Activated gamma-delta T cell treated with anti-CD3 and anti-CD28 coated beads, Interleukin-2, amount 50 U/mL, for 16 hours (primary cell): ENCODE measurements at places on chromosomes 3 and 15.

GRCh38 chr15:64740311-64741170, 34.8 kb downstream of the RBPMS2 start:
- no peak for DNase-seq

- no peak for DNase-seq
These were observed 406.8 kb upstream of the CBLB start for GRCh38 chr3:106275592-106275991.

GRCh38 chr3:154013736-154014135, 107.5 kb upstream of the ARHGEF26 start:
- no peak for DNase-seq

DNA sequence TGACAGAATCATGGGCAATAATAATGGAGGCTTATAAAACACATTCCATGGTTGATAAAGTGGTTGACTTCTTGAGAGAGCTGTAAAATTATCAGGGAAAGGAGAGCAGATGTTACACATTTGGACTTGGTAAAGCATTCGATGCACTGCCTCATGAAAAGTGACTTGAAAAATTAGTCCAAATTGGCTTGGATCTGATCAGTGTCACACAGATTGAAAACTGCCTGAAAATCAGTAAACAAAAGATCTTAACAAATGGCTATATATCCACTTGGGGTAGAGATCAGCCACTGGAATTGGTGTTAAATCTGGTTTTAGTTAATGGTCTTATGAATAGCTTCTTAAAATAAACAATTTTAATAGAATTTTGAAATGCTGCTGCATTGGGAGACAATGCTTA, 20.3 kb downstream of the SHOX2 start:
- DNase-seq: no peak

- no peak for DNase-seq
These were observed 357.0 kb upstream of the SEMA6D start for GRCh38 chr15:47360305-47360704.

DNA sequence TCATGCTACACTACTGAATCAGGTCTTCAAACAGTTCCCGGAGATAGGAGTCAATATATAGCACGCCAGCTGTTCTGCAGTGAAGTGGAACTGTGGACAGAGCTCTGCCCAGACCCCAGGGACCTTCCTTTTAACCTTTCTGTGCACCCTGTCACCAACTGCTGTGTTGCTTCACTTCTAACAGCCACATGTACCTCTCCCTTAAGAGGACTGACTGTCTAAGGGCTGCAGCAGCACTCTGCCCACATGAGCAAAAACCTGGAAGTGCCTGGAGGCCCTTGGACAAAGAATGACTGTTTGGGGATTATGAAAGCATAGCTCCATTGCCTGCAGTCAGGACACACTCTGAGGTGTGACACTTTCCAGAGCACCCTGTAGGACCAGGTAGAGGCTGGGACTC, 88.3 kb upstream of the CTNNB1 start:
- DNase-seq: no peak

DNA sequence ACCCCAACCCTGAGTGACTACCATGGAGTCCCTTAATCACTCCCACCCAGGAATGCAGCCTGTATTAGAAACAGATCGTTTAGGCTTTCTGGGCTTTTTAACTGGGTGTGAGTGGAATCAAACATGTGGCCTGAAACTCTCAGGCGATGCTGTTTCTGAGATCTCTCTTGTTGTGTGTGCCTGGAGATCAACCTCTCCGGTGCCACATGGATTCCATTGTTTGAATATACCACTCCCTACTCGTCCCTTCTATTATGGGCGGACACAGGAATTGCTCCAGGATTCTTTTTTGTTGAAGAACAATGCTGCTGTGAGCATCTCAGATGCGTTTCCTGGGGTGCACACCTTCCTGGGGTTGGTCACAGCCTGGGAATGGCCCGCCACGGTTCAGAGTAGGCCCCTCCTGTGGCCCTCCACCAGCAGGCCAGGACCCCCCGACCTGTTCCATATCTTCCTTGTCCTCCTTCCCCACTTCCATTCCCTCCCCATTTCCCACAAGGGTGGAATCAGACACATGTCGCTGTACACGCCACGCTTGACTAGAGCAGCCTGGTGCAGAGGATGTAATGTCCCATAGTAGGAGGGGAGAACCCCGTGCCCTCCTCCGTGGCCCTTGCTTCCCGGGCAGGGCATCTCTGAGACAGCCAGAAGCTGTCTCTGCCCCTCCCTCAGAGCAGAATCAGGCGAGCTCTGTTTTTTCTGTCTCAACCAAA, 36.4 kb upstream of the PRR23E start:
- DNase-seq: no peak

- DNase-seq: no peak
These were observed 602.0 kb upstream of the KCNMB2 start for GRCh38 chr3:177934001-177934891.

GRCh38 chr3:34793057-34793456, 846.3 kb upstream of the ARPP21 start:
- no peak for DNase-seq

- no peak for DNase-seq
These were observed 113.0 kb downstream of the TMEM266 start for GRCh38 chr15:76172782-76173181.

GRCh38 chr3:100558233-100558632, 51.2 kb upstream of the ADGRG7 start:
- DNase-seq: no peak

- DNase-seq: no peak
These were observed 128.5 kb downstream of the MYRIP start for GRCh38 chr3:39937874-39938273.

GRCh38 chr3:158863247-158863646, 61.4 kb downstream of the MFSD1 start:
- no peak for DNase-seq

DNA sequence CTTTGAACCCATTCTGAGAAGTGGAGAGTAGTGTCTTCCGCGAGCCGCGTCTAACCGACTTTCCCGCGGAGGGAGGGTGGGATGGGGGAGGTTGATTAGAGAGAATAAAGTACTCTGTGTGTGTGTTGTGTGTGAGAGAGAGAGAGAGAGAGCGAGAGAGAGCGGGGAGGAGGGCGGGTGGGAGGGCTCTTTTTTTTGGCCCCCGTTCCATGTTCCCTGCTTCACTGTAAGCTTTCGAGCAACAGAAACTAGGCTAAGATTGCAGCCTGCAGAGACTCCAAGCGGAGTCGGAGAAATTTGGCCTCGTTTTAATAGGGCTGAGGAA, 1.6 kb upstream of the MEIS2 start:
- DNase-seq: no peak

DNA sequence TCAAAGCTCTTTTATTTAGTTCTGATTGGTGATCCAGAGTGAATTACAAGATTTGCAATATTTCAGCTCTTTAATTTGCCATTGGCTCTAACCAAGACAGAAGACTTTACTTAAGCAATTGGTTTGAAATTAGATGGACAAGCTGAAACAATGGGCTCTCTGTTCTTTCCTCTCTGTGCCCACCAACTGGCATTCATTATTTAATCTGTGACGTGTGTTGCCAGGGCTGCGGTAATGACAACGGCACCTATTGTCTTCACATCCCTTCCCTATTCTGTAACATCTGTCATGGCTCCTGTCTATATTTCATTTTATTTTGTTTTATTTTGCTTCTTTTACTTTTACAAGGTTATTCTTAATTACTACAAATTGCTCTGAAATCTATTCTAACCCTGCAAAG, 33.9 kb downstream of the PLD1 start:
- no peak for DNase-seq

DNA sequence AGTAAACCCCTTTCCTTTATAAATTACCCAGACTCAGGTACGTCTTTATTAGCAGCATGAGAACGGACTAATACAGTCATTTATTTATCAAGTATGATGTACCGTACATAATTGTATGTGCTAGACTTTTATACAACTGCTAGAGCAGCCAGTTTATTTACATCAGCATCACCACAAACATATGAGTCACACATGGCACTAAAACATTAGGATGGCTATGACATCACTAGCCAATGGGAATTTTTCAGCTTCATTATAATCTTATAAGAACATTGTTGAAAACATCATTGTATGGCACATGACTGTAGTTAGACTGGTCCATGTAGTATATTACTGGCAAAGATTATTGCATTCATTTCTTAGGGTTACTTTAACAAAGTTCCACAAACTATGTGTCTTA, 121.7 kb downstream of the ZMAT3 start:
- DNase-seq: no peak

GRCh38 chr3:108610651-108611050, 21.1 kb downstream of the DZIP3 start:
- DNase-seq: no peak

DNA sequence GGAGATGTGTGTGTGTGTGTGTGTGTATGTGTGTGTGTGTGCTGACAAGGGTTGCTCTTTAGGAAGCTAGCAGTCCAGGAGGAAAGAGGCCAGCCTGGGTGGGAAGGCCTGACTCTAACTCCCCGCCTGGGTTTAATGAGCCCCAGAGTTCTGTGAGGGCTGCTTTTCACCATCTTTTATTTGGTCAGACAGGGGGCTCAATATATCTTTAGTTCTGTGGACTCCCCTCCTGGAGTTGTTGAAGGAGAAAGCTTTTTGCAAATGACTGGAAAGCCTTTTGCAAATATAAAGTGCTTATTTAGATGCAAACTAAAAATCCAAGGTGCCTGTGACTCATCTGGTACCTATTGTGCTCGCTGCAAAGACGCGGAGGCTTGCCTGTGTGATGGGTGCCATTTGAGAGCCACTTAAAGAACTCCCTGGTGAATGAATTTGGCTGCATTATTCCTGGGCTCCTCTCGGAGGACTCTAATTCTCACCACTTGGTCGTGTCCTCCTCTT, 24.5 kb downstream of the DRD3 start:
- no peak for DNase-seq

GRCh38 chr3:126133606-126134005, 46.8 kb downstream of the ALDH1L1 start:
- DNase-seq: no peak

DNA sequence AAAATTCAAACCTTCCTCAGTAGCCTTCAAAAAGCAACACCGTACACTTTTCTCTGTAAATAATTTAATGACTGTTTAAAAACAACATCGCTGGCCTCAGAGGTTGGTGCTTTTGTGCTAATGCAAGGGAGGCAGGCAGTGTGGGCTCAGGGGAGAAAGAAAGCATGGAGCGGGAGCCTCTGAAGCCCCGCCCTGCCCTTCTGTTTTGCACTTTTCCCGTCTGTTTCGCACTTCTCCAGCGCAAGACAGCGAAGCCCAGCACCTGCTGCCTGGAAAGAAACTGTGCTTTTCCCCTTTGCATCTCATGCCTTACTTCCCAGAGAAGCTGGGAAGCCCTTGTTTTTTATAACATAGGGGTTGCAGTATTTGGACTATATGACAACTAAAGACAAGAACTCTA, 23.1 kb downstream of the TRPM1 start:
- no peak for DNase-seq

DNA sequence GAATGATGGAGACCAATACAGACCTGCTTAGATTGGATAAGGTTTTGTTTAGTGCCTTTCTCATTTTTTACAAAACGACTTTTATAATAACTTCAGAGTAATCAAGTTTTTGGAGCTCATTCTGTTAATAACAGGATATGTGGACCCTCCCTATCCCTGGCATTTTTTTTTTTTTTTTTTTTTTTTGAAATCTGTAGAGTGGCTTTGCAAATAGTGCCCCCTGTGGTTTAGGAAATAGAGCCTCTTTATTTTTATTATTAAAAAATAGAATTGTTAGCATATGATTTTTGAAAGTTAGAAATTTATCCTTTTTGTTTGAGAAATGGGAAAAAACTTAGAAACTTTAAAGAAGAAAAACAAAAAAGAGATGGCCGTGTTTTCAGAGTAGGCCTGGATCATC, 11.4 kb downstream of the SKIL start:
- no peak for DNase-seq

GRCh38 chr3:178189854-178190253, 346.4 kb upstream of the KCNMB2 start:
- DNase-seq: no peak

DNA sequence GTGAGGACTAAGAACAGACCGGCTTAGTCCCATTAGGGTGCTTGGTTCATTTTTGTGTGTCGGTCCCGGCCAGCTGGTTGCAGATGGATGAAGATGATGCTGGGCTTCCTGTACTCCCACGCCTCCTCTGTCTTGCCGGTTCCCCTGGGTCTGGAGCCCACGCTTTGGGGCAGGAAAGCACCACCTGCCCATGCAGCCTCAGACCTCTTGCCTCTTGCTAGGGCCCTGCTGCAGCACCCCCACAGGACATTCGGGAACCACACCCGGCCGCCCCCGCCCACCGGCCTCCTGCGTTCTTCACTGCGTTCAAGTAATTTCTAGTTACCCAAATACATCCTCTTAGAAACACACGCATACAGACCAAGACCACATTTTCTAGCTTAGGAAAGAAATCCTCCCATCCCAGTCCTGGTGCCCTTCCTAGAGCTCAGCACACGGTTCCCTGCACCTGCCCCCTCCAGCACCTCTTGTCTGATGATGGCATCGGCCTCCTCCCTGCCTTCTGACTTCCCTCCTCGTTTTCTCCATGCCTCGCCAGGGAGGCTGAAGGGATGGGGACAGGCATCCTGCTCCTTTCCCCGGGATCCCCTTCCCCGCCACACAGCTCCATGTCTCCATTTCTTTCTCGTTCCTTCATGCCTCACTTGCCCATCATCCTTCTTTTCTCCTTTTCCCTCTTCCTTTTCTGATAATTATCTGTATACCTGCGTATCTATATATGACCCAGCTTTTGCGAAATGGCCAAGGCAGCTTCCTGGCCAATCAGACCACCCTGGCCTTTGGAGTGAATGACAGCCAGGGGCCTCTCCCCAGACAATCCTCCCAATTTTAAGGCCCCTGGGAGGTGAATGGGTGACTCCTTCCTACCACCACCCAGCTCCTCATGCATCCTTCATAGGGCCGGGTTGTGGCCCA, 30.9 kb downstream of the FAM3D start:
- DNase-seq: no peak

DNA sequence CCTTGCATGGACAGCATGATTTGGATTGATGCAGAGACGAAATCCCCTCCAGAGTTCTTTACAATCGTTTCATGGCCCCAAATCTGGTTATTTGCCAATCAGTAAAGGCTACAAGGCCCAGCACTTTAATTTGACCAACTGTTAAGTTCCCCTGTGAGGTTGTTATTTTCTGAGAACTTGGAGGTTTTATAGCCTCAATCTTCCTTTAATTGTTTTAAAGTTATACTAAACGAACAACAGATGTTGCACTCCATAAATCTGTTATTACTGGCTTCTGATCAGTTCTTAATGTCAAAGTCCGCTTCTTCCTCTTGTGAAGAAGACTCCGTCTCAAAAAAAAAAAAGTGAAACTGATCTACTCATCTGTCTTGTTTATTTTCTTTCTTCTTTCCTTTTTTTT, 30.8 kb downstream of the LARP6 start:
- DNase-seq: no peak

DNA sequence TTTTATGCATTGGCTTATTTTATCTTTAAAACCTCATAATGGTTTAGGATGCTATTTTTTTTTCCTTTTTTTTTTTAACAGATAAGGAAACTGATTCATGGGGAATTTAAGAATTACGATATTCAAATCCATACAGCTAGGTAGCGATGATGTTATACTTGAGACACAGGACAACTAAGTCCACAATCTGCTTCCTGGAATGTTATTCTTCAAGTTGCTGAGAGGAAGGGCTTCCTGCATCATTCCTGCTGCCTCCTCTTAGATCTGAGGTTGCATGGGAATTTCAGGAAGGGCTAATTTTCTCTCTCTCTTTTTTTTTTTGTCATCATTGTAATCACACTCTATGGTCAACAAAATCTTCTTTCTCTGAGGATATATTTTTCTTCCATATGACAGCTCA, 595.5 kb downstream of the GRM7 start:
- no peak for DNase-seq
